ENCODE measurements at places on chromosomes 11 and 22.

GRCh38 chr22:31647523-31648320, 14.3 kb downstream of the PISD start:
- DNase-seq: no peak

DNA sequence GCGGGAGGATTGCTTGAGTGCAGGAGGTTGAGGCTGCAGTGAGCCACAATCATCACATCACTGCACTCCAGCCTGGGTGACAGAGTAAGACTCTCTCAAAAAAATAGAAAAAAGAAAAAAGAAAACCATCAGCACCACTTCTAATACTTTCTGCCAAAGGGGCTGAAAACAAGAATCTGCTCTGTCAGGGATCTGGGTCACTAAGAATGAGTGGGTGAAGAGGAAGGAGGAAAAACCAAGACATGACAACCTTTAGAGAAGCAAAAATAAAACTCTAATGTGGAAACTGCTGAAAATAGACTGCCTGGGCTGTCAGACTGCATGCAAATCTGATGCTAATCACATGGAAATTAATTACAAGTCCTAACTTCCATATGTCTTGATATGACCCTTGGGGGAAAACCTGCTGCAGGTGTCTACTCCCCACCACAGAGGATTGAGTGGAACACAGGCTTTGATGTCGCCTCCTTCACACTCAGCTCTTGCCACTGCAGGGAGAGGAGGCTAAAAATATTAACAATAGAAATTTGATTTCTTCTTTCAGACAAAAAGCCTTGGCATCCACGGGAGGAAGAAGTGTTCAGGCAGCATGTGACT, 62.5 kb upstream of the CRTAM start:
- no peak for DNase-seq

DNA sequence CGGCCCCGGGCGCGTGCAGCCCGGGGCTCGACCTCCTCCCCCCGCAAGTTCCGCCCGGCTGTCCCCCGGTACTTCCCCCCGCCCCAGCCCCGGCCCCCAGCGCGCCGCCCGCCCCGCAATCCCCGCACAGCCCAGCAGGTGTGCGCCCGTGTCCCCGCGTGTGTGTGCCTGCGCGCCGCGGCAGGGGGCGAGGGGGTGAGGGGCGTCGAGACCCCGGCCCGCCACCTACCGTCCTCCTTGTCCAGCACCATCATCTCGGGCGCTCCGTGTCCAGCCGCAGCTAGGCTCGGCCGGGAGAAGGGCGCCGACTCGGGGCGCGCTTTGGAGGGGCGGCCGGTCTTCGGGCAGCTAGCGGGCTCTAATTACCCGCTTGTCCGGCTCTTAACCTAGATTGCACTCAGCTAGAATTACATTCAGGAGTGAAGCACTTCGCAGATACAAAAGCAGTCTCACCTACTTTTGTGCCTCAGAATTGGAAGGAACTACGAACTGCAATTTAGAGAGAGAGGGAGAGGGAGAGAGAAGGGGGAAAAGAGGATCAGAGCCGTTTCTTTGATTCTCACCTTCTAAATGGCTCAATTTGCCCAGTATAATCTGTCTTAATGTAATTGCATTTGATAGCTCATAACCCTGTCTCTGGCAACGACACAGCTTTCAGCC, 439 bp downstream of the LMO1 start:
- DNase-seq: peak; percentile 16

- DNase-seq: no peak
These were observed 30.0 kb upstream of the FLI1 start for GRCh38 chr11:128663824-128664223.

GRCh38 chr22:43446037-43446803, 34.4 kb downstream of the MPPED1 start:
- DNase-seq: no peak

GRCh38 chr11:417652-418342, 3.0 kb upstream of the SIGIRR start:
- DNase-seq: no peak

GRCh38 chr11:1772270-1773130, 8.8 kb upstream of the CTSD start:
- no peak for DNase-seq

DNA sequence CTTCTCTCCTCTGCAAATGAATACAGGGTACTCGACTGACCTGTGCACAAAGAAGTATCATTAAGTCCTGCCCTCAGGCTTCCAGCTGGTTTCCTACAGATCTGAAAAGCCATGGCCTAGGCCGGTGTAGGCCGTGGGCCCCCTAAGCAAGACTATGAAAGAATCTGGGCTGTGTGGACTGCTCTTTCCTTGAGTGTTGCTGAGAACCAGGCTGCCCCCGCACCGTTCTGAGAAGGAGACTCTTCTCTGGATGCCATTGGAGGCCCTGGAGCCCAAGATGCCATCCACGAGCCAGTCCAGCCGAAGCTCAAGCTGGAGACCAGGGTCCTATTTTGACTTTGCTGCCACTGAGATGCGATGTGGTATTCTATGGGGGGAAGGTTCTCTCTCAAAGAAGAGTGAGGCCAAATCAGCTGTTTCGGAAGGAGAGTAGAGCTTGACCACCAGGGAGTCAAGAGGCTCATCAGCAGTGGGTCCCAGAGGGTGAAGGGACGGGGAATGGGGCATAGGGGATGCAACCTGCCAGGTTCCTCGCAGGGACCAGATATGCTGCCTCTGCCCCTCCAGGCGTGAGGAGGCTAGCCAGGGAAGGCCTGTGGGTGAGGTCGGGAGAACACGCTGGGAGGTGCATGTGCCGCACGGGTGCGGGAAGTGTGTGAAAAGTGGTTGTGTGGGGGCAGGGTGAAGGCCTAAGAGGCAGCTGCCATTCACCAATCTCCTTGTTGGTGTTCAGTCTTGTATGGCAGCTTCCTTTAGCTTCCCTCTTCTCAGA, 96.4 kb upstream of the B3GAT1 start:
- DNase-seq: no peak

- no peak for DNase-seq
These were observed 20.1 kb upstream of the CHADL start for GRCh38 chr22:41260871-41261270.

DNA sequence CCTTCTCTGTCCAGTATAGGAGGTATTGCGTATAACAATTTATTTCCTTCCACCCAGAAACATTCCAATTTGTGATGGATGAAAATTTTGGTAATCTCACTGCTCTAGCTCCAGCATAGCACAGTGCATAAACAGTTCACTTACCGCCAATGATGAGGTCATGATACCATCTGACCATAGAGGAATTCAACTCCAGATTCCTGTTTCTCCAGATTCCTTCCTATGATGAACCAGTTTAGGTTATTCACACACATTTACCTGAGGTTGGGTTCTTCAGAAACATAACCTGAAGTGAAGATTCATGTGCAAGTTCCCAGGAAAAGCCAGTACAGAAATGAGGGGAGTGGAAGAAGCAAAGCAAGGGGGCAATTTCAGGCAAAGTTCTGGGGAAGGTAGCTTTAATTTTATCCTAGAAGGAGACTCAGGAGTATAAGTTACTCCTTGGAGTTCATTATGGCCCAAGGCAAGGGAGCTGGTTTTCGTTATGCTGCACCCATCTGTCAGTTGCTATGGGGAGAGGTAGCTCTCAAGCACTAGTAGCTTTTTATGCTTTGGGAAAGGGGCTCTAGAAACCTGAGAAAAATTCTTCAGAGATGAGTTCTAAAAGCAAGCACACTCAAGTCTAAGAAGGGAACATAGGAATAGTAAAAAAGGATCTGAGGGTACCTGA, 121.6 kb downstream of the CASP12 start:
- no peak for DNase-seq

DNA sequence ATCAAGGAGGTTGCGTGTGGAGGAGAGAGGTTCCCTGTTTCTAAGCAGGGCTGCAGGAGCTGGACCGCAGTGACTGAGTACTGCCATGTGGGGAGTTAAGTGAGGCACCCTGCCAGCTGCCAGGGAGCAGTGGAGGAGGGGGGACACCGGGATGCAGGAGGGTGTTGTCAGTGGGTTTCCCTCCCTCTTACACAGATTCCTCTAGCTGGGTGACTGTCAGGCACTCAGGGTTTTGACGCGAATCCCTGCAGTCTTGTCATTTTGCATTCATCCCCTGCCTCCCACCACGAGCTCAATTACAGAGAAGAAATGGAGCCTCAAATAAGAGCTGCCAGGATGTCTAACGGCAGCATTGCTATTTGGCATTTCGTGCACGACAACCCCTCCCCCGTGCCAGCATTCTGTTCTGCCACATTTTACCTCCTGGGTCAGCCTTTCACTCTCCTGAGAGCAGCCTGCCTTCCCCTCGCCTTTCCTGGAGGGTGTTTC, 119.8 kb upstream of the SORL1-AS1 start:
- no peak for DNase-seq
